Effector memory CD4-positive, alpha-beta T cell (primary cell): ENCODE measurements at places on chromosomes 7 and 10.

DNA sequence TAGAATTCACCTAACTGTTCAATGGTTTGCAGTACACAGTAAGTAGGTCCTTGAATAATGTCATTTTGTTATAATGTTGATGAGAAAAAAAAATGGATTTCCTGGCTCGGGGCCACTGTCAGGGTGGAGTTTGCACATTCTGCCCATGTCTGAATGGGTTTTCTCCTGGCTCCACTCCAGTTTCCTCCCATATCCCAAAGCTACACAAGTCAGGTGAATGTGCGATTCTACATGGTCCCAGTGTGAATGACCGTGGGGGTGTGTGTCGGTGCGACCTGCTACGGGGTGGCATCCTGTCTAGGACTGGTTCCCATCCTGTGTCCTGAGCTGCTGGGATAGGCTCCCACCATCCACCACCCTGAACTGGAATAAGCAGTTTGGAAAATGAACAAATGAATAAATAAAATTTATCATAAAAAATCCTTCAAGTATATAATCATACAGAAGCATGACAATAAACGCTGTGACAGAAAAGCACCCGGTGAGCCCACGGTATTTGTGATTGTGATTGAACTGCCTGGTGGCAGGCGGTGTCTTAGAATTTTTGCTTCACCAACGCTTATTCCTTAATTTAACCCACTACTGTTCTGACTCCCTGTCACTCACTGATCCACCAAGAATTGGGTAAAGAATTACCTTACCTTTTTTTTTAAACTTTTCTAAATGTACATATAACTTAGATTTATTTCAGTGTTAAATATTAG is 114.1 kb downstream of the ICA1 start:
- no peak for DNase-seq

- DNase-seq = no peak
These were observed 7.1 kb downstream of the CCDC126 start for GRCh38 chr7:23604296-23604640.

DNA sequence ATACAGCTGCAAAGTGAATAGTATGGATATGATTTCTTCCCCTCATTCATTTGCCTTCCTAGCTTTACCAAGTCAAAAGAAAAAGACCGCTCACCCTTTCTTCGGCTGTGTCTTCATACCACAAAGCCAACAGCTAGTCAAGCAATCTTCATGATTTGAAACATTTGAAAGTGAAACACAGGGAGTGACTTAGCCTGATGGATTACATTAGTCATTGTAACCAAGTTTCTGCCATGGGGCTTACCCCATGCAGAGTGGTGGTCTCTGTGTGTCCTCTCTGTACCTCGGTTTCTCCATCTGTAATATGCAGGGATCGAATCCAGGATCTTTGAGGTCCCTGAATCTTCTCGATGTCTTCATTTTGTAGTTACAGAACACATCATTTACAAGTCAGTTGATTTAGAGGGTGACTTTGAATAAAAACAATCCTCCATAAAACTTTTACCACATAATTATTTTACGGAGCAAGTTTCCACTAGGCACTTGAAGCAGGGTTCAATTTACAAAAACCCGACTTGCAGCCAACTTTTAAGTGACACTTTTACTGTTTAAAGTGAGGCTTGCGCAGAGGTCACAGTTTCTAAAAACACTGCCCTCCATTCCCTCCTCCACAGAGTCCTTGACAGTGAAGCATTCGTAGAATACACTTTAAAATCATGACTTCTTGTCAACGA is 2.2 kb upstream of the LGI1 start:
- no peak for DNase-seq

DNA sequence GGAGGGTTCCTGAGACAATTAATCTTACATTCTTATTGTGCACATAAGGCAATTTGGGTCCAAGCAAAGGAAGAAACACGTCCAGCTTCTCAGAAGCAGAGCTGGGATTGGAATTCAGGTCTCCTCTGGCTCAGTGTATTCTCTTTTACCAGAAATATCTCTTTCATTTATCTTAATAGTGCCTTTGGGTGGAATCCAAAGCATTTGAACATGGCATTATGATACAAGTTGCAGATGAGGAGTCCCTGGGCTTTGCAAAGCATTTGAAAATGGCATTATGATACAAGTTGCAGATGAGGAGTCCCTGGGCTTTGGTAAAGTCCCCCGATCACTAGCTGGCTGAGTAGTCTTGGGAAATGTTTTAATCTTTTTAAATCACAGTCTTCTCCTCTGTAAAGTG is 30.0 kb upstream of the PTN start:
- DNase-seq = no peak

DNA sequence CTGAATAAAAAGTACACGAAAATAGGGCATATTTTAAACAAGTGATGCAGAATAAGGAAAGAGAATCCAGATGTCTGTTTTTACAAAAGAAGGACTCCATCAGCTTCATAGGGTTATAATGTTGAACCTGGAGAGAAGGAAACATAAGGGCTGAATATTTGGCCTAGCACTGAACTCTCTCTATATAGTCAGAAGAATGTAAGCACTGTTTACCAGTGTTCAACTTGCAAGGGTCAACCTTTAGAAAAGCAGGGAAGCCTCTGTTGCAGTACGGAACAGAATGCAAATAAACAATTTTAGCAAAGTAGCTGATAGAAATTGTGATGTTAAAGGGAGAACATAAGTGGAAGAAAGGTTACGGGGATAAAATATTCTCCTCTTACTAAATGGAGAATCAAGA is 16.2 kb downstream of the CDK6 start:
- DNase-seq = no peak

GRCh38 chr7:139094030-139094429 is 15.5 kb downstream of the ZC3HAV1 start:
- no peak for DNase-seq

- DNase-seq = no peak
These were observed 28.5 kb downstream of the CYP2W1 start for GRCh38 chr7:1011297-1012003.

GRCh38 chr7:137970253-137970975 is 31.5 kb downstream of the CREB3L2 start:
- no peak for DNase-seq

DNA sequence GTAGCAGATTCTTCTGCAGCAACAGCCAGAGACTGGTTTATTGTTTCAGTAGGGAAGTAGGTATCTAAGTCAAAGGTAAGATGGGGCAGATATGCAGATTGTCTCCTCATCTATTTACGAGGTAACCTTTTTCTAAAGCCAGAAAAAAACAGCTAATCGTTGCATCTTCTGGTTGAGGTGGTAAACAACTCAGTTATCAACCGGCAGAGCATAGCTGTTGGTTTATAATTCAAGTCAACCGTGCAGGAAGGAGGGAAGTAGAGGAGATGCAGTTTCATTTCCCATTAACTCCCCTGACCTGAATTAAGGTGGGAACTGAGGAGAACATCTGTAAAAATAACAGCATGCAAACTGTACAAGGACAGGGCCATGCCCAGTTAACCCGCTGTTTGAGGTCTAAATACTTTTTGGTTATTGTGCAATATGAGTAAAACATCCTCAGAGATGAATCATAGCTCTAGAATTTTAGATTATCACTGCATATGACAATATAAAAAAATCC is 156.5 kb upstream of the ITGB1 start:
- DNase-seq = no peak

- DNase-seq = no peak
These were observed 36.9 kb downstream of the C1GALT1 start for GRCh38 chr7:7219216-7219615.

DNA sequence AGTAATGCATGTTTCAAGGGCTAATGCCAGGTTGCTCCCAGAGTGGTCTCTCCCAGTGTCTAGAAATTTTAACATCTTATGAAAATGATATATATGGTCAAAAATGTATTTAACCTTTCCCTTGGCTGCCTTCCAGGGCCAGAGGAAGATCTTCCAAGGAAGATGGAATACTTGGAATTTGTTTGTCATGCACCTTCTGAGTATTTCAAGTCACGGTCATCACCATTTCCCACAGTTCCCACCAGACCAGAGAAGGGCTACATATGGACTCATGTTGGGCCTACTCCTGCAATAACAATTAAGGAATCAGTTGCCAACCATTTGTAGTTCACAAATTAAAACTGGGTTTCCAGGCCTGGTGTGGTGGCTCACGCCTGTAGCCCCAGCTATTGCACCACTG is 9.0 kb downstream of the GATAD1 start:
- DNase-seq = no peak

DNA sequence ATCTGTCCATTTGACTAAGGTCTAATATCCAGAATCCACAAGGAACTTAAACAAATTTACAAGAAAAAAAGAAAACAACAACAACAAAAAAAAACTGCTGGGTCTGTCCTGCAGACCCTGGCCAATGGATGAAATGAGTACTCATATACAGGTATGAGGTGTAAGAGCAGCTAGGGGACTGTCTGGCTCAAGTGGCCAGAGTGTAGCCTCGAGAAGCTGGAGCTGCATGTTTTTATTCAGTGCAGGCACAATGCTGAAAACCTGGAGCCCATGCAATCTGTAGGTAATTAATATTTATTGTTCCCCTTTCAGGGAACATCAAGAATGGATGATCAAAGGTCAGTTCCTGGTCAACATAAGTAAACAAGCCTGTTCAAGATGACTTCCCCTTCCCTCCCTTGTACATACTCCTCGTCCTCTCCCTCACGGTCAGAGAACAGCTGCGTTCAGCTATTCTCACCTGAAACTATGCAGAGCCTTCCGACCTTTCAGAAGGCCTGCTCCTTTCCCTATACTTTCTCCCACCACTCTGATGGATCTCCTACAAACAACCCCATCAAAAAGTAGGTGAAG is 15.5 kb downstream of the CYP2C19 start:
- no peak for DNase-seq

- no peak for DNase-seq
These were observed 130.2 kb downstream of the KCNMA1 start for GRCh38 chr10:77507291-77507880.
